ENCODE measurements at places on chromosomes 3 and 15.

GRCh38 chr15:90879730-90880366, 4.5 kb upstream of the FES start:
- no peak for DNase-seq

- no peak for DNase-seq
These were observed 31.7 kb upstream of the SYNM start for GRCh38 chr15:99073008-99073717.

DNA sequence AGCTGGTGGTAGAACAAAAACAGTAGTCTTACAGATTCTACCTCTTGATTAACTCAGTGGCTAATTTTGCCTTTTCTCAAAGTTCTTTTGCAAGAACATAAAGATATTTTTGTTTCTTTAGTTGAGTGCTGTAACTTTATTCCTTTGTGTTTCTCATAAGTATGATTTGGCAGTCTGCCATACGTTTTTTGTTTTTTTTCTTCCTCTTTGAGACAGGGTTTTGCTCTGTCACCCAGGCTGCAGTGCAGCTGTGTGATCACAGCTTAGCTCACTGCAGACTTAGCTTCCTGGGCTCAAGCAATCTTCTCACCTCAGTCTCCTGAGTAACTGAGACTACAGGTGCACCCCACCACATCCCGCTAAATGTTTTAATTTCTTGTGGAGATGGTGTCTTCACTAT, 22.4 kb downstream of the B3GNT5 start:
- DNase-seq = no peak

GRCh38 chr3:39065197-39065596, 13.4 kb downstream of the WDR48 start:
- no peak for DNase-seq

DNA sequence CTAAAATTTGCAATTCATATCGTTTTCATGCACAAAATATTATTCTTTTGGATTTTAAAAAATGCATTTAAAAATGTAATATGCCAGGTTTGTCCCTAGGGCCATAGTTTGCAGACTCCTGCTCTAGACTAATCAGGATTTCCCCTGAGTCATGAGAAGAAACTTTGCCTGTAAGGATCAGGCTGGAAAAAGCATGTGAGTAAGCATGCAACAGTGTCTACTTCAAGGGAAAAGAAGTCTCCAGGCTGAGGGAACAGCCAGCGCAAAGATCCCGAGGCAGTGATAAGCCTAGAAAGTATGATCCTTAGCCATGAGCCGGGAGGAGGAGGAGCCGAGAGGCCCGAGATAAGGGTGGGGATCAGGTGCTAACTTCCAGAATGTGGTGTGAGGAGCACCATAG, 382.8 kb upstream of the CFAP20DC start:
- DNase-seq = no peak

DNA sequence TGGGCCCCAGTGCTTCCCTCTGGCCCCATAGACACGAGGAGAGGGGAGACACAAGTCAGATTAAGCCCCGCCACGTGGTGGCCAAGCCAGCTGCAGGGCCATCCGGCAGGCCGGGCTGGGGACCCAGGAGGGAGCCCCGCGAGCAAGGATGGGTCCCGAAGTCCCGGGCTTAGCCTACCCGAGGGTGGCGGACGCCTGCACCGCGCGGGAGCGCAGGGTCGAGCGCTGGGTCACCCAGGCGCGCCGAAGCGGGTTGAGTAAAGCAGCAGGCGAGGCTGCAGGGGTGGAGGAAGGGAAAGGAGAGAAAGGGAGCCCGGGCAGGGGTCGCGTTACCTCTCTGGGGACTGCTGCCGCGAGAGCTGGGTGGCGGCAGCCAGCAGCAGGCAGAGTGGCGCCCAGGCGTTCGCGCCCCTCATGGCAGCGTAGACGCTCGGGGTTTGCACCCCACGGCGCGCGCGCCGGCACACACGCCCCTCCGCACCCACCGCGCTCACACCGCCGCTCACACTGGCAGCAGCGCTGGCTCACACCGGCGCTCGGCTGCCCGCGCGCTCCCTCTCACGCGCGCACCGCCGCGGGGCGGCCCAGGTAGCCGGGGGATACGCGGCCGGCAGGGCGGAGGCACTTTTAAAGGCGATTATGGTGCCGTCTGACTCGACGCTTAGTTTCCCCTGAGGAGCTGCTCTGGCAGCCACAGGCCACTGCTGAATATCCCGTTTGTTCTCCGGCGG, at the start of gene PCOLCE2:
Gene PCOLCE2, minus strand, starts transcription at position 603 of the 731 bp plus-strand sequence. Its CDS starts 187 bp downstream, at position 416.
- peak; percentile 30 for DNase-seq

DNA sequence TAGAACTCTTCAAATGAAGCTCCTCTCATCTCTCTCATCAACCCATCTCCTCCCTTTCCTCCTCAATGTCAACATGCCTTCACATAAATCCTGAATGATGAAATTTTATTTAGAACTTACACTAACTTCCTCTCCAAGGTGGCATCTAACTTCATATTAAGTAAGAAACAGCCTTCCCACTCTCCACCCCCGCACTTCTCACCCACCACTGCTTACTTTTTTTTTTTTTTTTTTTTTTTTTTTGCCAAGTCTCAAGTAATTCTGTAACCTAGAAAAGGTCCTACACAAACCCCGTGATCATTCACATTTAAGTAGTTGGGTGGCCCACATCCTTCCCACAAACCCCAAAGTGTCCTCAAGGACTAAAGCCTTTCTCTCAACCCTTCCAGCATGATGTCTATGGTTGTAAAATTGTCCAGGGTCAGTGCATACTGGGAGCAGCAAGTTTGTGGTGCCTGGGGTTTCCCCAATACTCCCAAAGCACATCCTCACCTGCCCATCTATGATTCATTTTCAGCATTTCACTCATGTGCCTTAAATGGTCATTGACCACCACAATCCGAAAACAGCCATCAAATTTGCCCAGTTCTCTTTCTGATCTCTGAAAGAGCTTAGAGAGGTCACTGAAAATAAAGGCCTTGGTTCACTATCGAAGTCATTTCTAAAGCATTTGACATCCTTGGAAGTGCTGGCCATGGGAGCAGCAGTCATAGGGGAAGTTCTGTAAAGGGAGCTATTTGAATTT, 47.2 kb downstream of the CD86 start:
- no peak for DNase-seq

- peak; percentile 86 for DNase-seq
These were observed at the start of gene CCNDBP1 for GRCh38 chr15:43185157-43186002. Gene CCNDBP1 (plus strand): TSS chr15:43185403. CDS start chr15:43185499, 96 bp downstream.

DNA sequence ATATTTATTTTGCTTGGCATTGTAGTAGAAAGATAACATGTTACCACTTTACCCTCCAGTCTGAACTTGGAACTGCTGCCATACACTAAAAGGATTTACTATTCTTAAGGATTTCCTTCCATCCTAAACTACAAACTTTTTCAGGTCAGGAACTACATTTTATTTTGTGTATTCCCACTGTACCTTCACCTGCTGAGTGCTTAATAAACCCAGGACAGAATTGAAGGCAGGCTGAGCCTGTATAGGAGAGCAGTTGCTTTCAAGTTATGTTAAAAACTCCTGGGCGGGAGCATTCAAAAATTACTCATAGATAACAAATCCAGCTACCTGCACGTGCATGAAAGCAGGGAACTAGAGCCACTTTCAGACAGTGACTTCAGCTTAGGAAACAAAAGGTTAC, 58.3 kb downstream of the CACNA1D start:
- no peak for DNase-seq

- DNase-seq = no peak
These were observed 16.0 kb upstream of the EID1 start for GRCh38 chr15:48861813-48862431.

- DNase-seq = no peak
These were observed 408.7 kb downstream of the OXSM start for GRCh38 chr3:26198609-26199008.

DNA sequence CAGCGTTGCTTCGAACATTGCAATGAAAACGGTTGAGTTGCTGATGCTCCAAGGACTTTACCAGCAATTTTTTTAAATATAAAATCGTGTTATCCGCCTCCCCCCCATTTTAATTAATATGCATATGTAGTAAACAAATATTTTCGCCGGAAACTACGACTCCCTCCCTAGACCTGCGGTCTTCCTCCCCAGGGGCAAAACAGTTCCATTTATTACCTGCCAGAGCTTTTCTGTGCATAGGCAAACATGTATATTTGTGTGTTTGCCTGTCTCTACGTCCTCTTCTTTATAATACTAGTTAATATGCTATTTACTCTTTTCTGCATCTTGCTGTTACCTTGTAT, 593 bp upstream of the RSL24D1 start:
- no peak for DNase-seq

GRCh38 chr15:64149893-64150578, 1.5 kb upstream of the SNX22 start:
- no peak for DNase-seq

DNA sequence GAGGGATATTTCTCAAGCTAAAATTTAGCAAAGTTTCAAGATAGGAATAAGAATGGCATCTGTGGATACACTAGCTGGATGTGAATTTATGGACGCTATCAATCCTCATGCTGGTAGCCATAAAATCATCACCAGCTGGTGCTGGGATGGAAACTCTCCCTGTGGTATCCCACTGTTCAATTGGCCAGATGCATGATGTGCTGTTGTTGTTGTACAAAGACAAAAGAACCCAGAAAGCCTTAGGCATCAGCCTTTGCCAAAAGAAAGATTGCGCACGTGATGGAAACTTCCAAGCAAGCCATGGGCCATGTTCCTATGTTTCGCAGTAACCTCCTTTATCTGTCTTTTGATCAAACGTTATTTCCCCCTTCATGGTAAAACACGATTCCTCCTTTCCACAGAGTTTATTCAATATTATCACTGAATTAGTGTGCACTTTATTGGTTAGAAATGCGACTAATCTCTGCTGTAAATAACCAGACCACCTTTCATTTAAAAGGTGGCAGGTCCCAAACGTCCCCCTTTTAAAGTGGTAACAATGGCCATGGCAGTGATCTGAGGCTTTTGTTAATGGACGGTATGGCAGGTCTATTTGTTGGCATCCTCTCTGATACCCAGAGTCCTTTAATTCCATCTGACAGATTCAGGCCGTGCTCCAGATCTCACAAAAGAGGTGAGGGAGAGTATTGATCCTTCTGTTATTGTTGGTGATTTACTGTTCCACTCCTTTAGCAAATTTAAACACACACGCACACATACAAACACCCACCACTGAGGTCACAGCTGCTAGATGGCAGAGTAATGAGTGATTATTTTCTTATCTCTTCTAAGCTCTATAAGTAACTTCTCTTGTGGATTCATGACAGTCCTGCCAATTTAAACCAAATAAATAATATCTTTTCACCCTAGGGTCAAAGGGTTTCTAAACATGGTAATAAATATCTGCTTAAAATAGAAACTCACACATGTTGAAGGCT, 291.2 kb upstream of the KCNMB2 start:
- no peak for DNase-seq

- DNase-seq = no peak
These were observed 22.0 kb downstream of the RAB27A start for GRCh38 chr15:55267401-55268175.

DNA sequence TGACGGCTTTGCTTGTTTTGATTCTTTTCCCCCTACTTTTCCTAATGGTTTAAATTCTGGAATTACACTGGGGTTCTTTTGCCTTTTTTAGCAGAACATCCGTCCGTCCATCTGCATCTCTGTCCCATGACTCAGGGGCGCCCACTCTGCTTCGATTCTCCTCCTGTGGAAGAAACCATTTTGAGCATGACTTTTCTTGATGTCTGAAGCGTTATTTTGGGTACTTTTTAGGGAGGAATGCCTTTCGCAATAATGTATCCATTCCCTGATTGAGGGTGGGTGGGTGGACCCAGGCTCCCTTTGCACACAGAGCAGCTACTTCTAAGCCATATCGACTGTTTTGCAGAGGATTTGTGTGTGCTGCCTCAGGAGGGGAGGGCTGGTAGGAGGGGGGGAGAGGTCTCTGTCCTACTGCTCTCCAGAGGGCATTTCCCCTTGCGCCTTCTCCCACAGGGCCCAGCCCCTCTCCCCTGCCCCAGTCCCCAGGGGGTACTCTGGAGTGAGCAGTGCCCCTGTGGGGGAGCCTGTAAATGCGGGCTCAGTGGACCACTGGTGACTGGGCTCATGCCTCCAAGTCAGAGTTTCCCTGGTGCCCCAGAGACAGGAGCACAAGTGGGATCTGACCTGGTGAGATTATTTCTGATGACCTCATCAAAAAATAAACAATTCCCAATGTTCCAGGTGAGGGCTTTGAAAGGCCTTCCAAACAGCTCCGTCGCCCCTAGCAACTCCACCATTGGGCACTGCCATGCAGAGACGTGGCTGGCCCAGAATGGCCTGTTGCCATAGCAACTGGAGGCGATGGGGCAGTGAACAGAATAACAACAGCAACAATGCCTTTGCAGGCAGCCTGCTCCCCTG, 19.5 kb upstream of the BSN start:
- DNase-seq = peak; percentile 22

GRCh38 chr3:159418571-159419526, 569.8 kb upstream of the IL12A start:
- no peak for DNase-seq

DNA sequence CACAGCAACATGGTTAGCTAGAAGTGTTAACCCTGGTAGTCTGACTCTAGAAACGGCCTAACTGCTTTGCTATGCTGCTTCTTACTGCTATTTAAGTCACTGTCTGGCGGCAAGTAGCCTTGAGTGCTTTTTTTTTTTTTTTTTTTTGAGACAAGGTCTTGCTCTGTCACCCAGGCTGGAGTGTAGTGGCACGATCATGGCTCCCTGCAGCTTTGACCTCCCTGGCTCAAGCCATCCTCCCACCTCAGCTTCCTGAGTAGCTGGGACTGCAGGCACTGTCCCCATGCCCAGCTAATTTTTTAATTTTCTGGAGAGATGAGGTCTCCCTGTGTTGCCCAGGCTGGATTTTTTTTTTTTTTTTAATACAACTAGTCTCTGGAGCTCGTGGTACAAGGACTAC, 93.2 kb downstream of the ITPR1 start:
- no peak for DNase-seq

DNA sequence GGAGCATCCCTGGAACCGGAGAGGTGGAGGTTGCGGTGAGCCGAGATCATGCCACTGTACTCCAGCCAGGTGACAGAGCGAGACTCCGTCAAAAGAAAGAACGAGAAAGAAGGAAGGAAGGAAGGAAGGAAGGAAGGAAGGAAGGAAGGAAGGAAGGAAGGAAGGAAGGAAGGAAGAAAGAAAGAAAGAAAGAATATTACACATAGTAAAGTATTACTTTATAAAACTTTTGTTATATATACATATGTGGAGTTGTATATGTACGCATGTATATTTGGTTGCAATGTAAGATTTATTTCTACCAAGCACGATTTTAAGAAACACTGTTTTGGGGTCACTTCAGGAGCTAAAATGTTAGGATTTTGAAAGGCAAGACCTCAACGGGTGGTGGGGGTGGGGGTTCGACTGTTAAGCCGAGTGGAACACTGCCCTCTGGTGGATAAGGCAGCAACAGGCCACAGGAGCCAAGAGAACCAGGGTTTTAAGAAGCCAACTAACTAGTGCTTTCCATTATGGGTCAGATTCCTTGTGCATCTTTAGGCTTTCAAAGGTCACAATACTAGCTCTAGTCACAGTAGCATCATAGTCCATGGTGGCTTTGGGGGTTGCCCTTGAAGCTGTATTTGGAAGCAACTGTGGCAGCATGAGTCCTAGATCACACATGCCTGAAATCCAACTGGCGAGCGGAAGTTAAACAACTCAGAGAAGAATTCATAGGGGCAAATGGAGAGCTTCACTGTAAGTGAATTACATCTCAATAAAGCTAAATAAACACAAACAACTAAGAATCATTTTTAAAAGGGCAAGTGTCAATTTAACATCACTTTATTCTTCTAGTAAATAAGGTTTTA, 22.5 kb downstream of the GLB1 start:
- DNase-seq = peak; percentile 46

- DNase-seq = no peak
These were observed 21.7 kb upstream of the FMN1 start for GRCh38 chr15:33215941-33216872.

GRCh38 chr15:74378848-74379247, 11.4 kb upstream of the CYP11A1 start:
- DNase-seq = no peak

GRCh38 chr3:36494461-36495109, 114.3 kb downstream of the STAC start:
- no peak for DNase-seq
